Pons (tissue), 1 donor: ENCODE measurements at places on chromosomes 6 and 20.
A peak's percentile ranks its signal among the peaks of the same experiment; 100 is the strongest.

- no peak for DNase-seq
Observed at GRCh38 chr6:10559522-10560152, 38.5 kb downstream of the GCNT2 start.

- DNase-seq = no peak
Observed at GRCh38 chr20:64071341-64072332, 7.7 kb downstream of the RGS19 start.

GRCh38 chr20:62286493-62287064 lies 16.2 kb upstream of the ADRM1 start:
- no peak for DNase-seq

GRCh38 chr6:46468403-46469010 lies 22.7 kb downstream of the RCAN2 start:
- DNase-seq = peak; percentile 38

GRCh38 chr6:107668743-107669474 lies 155.2 kb downstream of the SCML4 start:
- DNase-seq = no peak

DNA sequence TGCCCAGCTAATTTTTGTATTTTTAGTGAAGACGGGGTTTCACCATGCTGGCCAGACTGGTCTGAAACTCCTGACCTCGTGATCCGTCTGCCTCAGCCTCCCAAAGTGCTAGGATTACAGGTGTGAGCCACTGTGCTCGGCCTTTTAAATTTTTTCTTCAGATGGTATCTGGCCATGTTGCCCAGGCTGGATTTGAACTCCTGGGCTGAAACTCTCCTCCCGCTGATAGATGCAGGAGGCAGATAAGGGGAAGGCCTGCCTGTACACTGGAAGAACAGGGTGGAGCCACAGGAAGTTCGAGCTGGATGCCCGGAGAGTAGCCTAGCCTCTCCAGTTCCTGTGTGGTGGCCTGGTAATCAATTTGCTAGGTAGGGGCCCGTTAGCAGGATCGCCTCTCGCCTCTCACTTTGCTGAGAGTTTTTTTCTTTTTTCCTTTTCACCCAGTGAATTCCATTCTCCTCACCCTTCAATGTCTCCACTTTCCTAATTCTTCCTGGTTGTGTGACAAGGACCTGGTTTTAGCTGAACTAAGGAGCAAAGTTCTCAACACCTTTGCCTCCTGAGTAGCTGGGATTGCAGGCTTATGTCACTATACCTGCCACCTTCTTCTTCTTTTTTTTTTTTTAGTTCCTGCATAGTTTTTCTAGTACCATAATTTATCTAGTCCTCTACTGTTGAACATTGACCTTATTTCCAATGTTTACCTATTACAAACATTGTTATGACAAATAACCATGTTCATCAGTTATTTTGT lies 19.4 kb upstream of the ITCH start:
- no peak for DNase-seq

DNA sequence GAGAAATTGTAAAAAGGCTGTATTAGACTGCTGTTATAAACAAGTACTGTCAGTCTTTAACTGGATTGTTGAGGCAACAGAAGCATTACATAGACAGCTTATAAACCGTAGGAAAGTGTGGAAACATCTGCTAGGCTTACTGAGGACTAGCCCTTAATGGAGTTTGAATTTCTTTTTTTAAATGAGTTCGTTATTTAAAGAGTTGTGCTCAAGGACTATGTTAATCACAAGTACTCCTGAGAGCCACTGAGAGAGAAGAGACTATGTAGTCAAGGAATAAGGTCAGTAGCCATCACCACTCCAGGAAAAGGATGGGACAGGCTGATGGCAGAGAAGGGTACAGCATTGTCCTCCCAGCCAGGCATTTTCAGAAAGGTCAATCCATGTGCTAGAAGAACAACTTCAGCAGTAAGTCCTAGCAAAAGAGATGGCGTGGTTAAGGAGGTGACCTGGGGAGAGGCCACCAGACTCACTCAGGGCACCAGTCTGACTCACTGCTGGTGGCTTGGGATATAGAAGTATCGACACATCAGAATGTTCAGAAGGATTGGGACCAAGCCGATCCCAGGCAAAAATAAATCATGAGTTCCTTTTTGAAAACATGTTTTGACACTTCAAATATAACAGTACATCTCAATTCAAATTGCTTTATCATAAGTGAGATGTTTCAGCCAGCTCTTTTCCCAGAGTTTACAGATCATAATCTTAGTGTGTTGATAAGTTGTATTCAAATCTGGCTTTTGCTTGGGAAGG lies 6.4 kb downstream of the RPS12 start:
- no peak for DNase-seq

GRCh38 chr6:12010635-12011275 lies 1.4 kb upstream of the HIVEP1 start:
- peak; percentile 81 for DNase-seq

- no peak for DNase-seq
Observed at GRCh38 chr20:47165376-47165865, 191.1 kb downstream of the ZMYND8 start.

- no peak for DNase-seq
Observed at GRCh38 chr6:167744681-167745669, 81.7 kb upstream of the AFDN start.

DNA sequence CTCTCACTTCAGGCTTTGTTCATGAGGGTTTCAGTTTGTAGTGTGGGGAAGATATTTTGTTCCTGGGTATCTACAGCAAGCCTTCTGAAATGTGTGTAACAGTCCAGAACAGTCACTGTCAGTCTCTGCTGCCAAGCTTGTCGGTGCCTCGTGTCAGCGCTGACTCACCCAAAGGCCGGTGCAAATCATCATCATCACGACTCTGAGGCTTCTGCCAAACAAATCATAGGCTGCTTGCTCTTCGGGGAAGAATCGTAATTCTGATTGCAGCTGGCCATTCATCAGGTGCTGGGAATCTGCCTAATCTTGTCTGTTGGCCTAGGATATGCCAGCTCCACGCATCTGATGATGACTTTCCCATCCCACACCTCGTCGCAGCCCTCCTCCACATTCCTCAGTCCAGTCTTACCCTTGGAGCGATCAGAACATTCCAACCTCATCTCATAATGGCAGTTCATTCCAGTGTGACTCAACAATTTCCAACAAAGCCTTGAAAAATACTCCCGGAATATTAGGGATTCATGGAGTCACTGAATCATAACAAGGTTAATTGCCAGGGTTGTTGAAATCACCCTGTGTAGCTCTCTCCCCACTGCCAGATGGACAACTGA lies 40.9 kb downstream of the ALDH8A1 start:
- peak; percentile 65 for DNase-seq

GRCh38 chr6:133682506-133683307 lies 206.2 kb upstream of the TCF21 start:
- DNase-seq = no peak

GRCh38 chr6:9409126-9409525 lies 973.8 kb upstream of the SLC35B3 start:
- DNase-seq = no peak

DNA sequence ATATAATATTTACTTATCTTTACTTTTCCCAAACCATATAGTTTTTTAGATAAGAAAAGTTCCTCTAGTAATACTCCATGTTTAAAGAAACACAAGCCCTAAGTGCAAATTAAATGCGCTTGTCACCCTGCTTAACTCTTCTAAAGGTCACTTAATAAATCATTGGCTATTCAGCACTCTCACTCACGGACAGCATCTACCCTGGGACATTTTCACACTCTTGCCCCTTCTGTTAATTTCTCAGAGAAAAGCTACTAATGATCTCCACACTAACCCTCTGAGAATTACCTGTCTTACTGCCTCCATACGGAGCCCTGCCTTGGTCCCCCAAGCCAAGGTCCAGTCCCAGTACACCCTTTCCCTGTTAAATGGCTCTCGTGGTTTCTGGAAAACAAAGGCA lies 102.2 kb downstream of the NRN1 start:
- no peak for DNase-seq

DNA sequence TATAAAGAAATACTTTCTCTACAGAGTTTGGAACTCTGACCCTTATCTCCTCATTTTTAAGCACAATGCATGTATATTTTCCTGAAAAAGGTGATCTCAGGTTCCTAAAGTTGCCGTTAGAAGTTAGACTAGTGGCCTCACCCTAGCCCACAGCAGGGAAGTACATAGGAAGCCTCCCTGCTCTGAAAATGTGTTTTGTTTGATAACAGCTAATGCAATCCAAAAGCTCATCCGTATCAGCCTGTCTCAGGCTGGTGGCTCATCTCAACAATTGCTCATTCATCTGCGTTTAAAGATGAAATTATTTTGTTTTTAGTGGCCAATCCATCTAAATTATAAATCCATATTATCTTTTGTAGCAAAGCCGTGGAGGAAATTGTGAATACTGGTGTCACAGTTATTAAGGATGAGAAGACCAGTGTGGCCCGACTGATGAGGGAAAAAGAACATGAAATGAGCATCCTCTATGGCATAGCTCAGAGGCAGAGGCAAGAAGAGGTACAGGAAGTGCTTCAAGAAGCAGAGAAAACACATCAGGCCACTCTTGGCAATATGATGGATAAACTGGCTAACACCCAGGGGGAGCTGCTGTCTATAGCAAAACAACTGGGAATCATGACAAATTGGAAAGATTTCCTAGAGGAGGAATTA lies 20.1 kb downstream of the C6orf163 start:
- peak; percentile 5 for DNase-seq

GRCh38 chr20:46985671-46986070 lies 91.0 kb downstream of the EYA2 start:
- no peak for DNase-seq

DNA sequence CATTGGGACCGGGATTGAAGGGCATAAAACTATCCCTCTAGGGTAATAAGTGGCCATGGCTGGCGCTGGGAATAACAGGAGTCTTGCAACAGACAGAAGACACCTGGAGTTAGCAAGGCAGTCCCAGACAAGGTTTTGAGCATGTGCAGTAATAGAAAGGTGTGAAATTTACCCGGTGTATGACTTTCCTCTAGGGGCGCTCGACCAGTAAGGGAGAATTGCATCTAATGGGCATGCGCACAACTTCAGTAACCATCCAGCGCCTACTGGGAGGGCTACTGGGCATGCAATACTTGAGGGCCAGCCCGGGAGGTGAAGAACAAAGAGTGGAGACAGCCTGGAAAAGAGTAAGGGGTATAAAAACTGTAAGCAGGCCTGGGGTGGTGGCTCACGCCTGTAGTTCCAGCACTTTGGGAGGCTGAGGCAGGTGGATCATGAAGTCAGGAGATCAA lies 32.7 kb downstream of the SERPINB6 start:
- DNase-seq = no peak

GRCh38 chr6:110560239-110561007 lies 84.0 kb upstream of the SLC22A16 start:
- no peak for DNase-seq

DNA sequence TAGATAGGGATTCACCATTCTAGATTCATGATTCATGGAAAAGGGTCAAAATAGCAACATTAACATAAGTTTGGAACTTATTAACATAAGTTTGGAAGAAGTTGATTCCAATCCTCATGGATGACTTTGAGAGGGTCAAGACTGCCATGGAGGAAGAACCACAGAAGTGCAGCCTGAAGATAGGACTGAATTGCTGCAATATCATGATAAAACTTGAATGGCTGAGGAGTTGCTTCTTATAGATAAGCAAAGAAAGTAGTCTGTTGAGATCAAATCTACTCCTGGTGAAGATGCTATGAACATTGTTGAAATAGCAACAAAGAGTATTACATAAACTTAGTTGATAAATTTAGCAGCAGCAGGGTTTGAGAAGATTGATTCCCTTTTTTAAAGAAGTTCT lies 62.2 kb downstream of the GMDS start:
- DNase-seq = no peak

- no peak for DNase-seq
Observed at GRCh38 chr20:62368976-62369814, 2.1 kb upstream of the LAMA5 start.

DNA sequence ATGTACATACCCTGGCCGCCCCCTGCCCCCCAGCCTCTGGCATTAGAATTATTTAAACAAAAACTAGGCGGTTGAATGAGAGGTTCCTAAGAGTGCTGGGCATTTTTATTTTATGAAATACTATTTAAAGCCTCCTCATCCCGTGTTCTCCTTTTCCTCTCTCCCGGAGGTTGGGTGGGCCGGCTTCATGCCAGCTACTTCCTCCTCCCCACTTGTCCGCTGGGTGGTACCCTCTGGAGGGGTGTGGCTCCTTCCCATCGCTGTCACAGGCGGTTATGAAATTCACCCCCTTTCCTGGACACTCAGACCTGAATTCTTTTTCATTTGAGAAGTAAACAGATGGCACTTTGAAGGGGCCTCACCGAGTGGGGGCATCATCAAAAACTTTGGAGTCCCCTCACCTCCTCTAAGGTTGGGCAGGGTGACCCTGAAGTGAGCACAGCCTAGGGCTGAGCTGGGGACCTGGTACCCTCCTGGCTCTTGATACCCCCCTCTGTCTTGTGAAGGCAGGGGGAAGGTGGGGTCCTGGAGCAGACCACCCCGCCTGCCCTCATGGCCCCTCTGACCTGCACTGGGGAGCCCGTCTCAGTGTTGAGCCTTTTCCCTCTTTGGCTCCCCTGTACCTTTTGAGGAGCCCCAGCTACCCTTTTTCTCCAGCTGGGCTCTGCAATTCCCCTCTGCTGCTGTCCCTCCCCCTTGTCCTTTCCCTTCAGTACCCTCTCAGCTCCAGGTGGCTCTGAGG lies 7.6 kb downstream of the CDKN1A start:
- no peak for DNase-seq

- DNase-seq = no peak
Observed at GRCh38 chr20:47883186-47883585, 97.9 kb upstream of the SULF2 start.

DNA sequence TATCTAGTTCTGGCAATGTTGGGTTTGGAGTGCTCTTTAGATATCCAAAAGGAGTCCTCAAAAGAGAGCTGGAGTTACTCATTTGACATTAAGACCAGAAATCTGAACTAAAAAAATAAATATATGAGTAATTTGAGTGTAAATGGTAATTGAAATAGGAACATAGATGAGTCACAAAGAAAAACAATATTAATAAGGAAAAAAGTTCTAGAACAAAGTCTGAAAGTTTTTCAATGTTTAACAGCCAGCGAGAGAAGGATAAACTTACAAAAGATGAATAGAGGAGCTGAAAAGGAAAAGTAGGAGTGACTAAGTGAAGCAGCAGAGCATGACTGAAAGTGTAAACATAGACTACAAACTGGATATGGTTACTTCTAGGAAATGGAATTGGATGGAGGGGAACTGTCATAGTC lies 46.8 kb downstream of the EPM2A start:
- DNase-seq = no peak

DNA sequence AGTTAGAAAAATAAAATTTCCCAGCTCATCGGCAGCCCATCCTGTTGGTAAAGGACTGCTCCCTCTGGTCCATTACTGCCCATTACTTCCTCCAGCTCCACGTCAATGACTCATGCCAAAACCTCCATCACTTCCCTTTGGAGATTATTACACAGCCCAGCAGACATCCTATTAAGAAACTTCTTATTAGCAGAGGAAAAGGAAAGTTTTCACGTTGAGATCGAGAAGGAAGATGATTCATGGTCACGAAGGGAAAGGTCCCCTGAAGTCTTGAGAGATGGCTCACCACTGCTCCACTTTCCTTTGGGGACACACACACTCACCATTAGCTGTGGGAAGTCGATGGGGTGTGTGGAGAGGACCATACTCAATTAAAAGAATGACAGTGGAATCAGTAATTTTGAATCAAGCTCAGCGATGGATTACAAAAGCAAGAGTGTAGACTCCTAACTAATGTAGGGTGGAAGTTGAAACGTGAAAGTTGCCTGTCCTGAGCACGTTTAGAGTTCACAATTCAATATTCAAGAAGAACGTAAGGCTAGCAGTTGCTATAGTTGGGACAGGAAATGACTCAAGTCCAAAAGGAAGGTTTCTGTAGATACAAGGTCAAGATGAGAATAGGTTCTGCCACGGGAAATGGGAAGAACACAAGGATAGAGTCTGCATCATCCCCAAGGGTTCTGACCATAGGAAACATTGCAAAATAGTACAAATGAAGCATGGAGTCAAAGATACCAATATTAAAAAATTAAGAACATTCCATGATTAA lies 21.6 kb downstream of the SASH1 start:
- no peak for DNase-seq
